ENCODE measurements at places on chromosomes 1 and 21.

- no peak for DNase-seq
Observed at GRCh38 chr1:30515755-30516484, 207.5 kb downstream of the MATN1 start.

DNA sequence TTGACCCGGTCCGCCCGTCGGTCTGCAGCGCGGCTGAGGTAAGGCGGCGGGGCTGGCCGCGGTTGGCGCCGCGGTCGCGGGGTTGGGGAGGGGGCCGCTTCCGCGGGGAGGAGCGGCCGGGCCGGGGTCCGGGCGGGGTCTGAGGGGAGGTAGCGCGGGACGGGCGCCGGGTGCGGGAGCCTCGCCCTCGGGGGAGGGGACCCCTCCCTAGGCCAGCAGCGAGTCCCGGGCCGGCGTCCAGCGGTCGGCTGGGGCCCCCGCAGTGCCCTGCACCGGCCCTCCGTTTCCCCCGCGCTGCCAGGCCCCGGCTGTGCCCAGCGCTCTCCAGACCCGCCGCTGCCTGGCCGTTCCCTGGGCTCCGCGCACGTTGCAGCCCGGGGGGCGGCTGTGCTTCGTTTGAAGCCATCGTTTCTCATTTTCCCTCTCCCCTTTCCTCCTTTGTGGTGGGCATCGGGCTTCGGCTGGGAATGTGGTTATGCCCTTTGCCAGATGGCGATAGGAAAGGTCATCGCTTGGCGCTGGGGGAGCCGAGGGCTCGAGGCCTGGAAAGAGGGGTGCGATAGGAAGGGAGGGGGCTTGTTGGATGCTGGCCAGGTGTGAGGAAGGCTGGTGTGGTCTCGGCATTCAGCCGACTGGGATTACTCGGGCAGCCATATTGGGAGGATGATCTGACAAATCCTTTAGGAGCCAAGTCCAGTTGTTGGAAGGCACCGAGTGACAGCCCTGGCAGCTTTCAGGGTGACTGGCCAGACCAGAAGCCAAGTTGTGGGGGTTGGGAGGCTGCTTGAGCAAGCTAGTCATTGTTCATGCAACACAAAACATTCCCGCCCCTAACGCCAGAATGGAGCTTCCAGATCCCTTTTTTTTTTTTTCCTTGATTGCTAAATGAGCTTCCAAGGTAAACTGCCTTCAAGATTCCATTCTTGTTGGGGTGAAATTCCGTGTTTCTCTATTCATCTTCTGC is 753 bp downstream of the KIF1B start:
- no peak for DNase-seq

GRCh38 chr1:178161516-178161915 is 67.6 kb downstream of the RASAL2 start:
- DNase-seq = no peak

DNA sequence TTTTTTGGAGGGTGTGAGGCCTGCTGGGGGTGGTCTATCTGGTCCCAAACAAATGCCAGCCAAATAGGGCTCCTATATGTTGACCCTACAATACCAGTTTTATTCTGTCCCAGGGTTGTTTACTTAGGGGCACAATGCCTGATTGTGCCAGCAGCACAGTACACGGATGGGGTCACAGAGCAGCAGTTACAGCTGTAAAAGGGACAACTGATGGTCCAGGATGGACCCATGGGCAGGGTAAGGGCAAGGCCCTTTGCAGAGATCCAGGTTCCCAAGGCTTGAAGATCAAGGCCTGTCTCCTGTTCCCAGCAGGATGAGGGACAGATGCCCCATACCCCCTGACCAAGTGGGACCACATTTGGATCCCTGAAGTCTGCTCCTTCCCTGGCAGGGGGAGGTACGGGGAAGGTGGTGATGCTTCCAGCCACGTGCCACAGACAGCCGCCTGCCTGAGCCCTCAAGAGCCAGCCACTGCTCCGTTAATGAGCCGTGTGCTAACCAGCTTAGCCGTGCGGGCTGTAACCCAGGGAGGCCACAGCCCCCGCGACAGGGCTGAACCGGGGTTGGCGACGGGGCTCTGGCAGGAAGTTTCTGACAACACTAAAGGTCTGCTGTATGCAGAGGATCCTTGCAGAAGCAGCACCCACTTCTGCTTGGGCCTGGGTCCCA is 18.2 kb downstream of the SLC6A9 start:
- no peak for DNase-seq

DNA sequence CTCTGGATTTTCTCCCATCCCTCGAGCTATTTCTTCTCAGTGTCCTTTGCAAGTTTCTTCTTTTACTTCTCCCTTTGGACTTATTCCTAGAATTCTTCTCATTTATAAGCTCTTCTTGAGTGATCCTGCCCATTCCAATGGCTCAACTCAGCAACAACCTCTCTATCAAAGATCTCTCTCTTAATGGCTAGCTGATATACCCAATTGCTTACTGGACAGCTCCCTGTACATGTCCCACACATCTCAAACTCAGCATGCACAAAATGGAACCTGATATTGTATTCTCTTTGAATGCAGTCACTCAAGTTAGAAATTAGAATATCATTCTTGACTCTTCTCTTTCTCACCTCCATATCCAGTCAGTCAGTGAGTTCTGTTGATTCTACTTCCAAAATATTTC is 48.6 kb downstream of the SLC25A24 start:
- no peak for DNase-seq

GRCh38 chr1:225660544-225660946 is 7.6 kb upstream of the ENAH start:
- no peak for DNase-seq

DNA sequence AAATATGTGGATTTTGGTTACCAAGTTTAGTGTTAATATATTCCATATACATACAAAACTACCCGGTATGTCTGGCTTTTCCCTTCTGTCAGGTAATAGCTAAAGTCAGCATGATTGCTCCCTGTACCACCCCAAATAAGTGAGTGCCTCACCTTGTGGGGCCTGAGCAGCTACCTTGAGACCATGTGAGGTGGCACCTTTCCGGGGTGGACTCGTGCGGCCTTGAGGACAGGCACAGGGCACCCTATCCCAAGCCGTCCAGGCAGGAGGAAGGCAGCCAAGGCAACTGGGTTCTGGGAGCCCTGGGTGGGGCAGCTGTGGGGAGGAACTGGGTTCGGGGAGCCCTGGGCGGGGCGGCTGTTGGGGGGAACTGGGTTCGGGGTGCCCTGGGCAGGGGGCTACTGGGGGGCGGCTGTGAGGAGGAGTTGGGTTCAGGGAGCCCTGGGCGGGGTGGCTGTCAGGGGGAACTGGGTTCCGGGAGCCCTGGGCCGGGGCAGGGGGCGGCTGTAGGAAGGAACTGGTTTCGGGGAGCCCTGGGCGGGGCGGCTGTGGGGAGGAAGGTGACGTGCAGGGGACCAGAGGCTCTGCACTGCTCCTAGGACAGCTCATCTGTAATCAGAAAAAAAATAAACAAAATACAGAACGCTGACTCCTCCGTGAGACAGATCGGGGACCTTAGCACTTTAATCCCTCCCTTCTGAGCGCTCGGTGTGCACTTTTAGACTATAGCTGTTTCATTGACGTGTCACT is 63.3 kb downstream of the POFUT2 start:
- peak; percentile 28 for DNase-seq

DNA sequence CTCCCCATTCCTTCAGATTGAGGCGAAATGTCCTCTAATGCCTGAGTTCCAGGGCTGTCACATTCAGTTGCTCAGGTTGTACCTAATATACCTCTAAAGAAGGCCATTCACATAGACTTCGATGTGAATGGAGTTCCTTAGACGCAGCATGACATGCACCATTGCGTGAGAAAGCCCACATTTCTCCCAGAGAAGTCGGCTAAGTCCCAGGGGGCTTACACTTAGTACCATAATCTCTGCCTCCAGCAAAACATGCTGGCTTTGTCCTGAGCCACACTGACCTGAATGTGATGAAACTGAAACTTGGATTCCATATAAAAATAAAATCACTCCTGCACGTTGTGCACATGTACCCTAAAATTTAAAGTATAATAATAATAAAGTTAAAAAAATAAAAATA is 23.2 kb upstream of the SLC2A1 start:
- no peak for DNase-seq

DNA sequence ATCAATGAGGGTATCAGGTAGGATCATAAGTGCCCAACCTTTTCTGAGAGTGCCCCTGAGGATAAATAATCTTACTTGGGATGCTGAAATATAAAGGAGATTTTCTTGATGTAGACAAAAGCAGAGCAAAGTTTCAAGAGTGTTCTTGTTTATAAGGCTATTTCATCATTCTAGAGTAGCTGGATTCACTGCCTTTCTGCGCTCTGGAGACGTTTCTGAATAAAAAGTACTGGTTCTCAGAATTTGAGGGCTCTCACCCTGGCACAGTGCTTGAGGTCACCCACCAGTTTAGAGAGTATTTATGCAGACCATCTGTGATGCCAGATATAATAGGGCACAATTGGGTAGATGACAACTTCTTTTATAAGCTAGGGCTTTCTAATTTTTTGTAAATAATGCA is 103.3 kb downstream of the GDAP2 start:
- DNase-seq = no peak

GRCh38 chr1:70290218-70290617 is 64.3 kb downstream of the ANKRD13C start:
- no peak for DNase-seq

GRCh38 chr21:46442938-46443337 is 15.8 kb upstream of the DIP2A start:
- no peak for DNase-seq

- DNase-seq = no peak
Observed at GRCh38 chr1:213119794-213120193, 68.8 kb downstream of the RPS6KC1 start.

- no peak for DNase-seq
Observed at GRCh38 chr1:191026828-191027227, 549.2 kb upstream of the BRINP3 start.

- DNase-seq = no peak
Observed at GRCh38 chr1:151132335-151133017, 14.0 kb downstream of the SEMA6C start.

DNA sequence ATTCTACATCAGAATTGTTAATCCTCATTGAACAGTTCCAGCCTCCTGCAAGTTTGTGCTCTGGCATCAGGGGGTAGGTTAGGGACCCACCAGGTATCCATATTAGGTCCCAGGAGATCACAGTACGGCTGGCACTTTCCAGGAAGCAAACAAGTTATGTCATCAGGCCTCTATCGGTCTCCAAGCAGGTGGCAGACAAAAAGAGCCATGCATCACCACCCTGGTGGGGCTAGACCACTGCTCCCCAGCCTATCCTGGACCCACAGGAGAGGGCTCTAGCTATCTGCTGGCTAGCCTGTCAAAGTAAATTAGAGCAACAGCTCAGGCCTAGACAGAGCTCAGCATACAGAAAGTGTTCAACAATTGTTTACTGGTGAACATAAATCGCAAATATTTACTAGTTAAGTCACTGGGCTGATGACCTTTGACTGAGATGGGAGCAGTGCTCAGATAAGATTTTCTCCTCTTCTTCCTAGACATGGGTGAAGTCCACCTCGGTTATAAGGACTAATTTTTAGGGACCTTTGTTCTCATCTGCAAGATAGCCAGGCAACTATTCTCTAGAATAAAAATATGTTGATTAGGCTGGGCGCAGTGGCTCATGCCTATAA is 6.4 kb downstream of the NUAK2 start:
- no peak for DNase-seq

DNA sequence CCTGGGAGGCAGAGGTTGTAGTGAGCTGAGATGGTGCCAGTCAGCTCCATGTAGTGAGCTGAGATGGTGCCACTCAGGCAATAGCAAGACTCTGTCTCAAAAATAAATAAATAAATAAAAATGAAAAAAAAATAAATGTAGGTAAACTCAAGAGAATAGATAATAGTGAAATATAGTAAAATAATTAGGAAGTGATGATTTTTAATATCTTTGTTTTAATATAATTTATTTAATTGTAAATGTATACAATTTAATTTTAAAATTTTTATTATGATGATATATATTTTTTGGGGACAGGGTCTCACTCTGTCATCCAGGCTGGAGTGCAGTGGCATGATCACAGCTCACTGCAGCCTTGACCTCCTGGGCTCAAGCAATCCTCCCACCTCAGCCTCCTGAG is 19.6 kb upstream of the SERINC2 start:
- no peak for DNase-seq

DNA sequence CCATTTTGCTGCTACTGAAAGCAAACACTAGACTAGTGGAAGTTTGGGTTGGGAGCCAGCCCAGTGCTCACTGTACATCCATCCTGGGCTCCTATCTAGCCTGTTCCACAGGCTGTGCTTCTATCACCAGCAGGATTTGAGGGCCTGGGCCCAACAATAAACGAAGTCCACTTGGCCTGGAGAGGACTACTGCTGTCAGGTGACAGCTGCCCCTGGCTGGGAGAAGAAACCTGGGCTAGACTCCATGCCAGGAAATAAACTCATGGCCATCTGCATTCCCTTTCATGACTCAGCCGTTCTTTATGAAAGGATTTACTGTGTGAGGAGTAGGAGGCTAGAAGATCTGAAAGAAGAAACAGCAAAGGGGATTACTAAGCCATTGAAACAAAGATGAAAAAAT is 35.5 kb downstream of the COLGALT2 start:
- DNase-seq = no peak

- DNase-seq = no peak
Observed at GRCh38 chr1:22646384-22646783, 3.0 kb downstream of the C1QC start.

DNA sequence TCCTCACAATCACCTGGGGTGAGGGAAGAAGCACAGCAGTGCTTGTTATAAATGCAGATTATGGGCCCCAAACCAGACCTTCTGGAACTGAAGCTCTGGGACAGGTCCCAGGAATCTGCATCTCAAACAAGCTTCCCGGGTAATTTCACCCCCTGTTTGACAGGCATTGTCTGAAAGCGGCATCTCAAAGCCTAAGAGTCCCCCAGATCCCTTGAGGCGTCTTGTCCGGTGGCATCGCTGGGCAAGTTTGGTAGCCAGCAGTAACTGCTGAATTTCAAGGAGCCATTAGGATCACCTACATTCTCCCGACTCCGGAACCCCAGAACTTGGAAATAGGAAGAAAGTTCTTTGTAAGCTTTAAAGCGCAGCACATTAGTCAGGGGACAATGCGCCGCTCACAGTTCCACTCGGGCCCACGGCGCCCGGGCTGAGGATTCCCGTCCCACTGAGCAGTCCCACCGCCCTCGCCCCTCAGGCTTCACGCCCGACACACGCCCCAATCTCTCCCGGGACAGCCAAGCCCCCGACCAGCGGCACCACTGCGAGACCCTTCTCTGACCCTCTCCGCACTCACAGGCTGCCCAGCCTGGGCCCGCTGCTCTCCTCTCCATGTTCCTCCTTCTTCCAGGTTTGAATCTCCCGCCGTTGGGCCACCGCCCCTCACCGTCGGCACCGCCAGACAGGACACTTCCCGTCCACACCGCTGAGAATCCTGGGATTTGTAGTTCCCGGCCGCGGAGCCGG is at the start of gene IQGAP3:
Gene IQGAP3 (minus strand): TSS at position 647 of the 744 bp plus-strand sequence. CDS start 36 bp downstream, at position 611.
- peak; percentile 46 for DNase-seq

DNA sequence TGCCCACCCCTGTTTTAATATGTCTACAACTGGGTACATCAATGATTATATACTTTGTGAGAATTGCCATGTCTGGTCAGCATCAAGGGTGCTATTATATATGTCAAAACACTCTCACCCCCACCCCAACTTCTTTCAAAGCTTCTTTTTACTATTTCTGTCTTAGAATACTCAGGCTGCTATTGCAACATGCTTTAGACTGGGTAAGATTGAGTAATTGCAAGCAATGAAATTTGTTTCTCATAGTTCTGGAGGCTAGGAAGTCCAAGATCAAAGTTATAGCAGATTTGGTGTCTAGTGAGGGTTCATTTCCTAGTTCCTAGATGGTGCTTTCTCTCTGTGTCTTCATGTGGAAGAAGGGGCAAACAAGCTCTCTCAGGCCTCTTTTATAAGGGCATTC is 100.5 kb upstream of the KCNK1 start:
- no peak for DNase-seq

All from stimulated activated CD4-positive, alpha-beta T cell treated with anti-CD3 and anti-CD28 coated beads, TNF-alpha, amount 100 ng/mL, for 1 hour (primary cell).